NCI-H1092 (cell line): ENCODE measurements at places on chromosomes 4 and X.

- DNase-seq: no peak
Observed at GRCh38 chr4:54593795-54594322, 63.9 kb upstream of the KIT start.

GRCh38 chrX:68894513-68895340, 65.9 kb downstream of the EFNB1 start:
- DNase-seq: peak; percentile 37

GRCh38 chrX:20362268-20363267, 95.9 kb upstream of the RPS6KA3 start:
- DNase-seq: peak; percentile 94

GRCh38 chr4:55491486-55491885, 55.2 kb downstream of the CLOCK start:
- DNase-seq: no peak

DNA sequence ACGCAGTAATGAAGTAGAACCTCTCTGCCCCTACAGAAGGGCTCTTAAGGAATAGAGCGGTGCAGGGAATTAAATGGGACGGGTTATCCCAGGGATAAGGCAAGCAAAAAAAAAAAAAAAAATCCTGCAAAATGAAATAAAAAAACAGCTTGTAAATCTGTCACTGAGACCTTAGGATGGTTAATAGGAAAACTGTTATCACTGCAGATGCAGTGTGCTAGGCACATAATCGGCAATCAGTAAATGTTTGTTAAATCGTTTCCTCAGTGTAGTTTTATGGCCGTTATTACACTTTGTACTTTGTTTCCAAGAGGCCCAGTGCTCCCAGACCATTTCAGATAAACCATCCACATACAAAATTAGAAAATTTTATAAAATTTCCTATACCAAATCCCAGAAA, 1.0 kb downstream of the HNRNPH2 start:
- no peak for DNase-seq

GRCh38 chr4:146439999-146440398, 81.7 kb downstream of the SLC10A7 start:
- no peak for DNase-seq

- no peak for DNase-seq
Observed at GRCh38 chr4:2068566-2068965, 9.4 kb downstream of the NAT8L start.

DNA sequence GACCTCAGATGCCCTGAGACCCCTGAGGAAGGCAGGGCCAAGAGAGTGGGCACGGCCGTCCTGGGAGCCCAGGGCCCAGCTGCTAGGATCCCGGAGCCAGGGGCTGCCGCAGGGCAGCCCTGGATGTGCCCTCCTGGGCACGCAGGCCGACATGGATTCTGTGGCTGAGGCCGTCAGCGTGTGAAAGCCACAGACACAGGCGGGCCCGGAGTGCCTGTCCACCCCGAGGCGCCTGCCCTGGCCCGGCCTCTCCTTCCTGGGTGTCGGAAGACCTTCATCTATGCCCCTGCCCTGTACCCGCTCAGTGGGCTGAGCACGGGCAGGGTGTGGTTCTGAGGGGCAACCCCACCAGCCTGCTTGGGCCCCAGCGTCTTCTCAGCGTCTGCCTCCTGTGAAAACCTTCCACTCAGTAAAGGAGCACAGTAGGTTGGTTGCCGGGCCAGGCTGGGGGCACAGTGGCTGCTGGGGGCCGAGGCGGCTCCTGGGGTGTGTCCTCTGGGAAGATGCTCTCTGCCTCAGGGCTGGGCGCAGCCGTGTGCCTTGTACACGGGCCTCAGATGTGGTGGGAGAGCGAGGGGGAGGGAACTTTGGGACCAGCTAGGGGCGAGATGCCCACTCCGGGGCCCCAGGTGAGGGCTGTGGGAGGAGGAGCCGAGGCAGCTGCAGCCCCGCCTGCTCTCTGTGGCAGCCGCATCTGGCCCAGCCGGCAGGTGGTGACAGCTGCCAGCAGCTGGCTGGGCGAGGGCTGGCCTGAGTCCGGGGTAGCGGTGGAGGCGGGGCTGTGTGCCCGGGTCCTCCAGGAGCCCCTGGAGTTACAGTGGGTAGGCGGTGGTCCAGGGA, 20.8 kb downstream of the FGFRL1 start:
- DNase-seq: no peak
